Kidney capillary endothelial cell (primary cell): ENCODE measurements at places on chromosomes 4 and X.

GRCh38 chrX:103250977-103251376 is 4.0 kb downstream of the TCEAL8 start:
- no peak for DNase-seq

DNA sequence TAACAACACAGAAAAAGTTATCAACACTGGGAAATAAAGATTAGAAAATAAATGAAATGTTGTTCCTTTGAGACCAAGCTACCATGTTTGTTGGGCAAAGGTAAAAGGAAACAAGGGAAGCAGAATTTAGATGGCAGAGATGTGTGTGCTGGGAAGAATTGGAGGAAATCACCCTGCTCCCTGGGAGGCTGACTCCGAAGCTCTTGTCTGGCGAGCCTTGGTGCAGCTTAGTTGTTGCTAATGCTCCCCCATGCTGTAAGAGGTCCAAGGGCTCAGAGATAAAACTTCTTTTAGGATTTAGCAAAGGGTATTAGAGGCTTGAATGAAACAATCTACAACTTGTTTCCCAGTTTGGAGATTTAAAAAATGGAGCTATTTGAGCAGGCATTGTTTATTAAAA is 123.8 kb upstream of the DDIT4L start:
- no peak for DNase-seq

DNA sequence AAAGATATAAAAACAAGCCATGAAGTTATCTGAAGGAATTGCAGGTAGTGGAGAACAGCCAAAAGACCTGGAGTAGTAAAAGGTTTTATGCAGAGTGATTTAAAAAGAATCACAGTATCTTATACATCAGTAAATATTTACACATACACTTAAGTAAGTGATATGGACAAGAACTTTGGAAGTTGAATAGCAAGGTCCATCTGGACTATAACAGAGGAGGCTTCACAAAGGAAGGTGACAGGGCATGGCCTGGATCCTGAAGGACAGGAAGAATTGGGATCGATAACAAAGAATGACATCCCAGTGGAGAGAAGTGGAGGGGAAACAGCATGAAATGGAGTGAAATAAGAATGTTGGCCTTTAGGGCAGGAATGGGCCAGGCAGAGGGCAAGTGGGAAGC is 46.2 kb downstream of the TET2 start:
- DNase-seq: no peak

DNA sequence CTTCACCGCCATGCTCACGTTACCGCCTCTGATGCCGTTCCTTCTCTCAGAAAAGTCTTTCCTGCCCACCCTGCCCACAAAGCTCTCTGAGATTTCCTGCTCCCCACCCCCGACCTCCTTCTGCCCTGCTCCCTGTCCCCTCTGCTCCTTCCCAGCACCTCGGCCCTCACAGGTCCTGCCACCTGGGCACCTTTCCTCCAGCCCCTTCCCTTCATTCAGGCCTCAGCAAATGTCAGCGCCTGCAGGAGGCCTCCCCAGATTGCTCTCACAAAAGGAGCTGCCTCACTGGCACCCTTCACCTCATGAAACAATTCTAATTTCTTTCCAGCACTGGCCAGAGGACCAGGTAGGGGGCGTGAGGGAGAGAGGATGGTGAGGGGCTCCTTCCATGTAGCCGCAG is 33.6 kb upstream of the MXD4 start:
- DNase-seq: no peak

DNA sequence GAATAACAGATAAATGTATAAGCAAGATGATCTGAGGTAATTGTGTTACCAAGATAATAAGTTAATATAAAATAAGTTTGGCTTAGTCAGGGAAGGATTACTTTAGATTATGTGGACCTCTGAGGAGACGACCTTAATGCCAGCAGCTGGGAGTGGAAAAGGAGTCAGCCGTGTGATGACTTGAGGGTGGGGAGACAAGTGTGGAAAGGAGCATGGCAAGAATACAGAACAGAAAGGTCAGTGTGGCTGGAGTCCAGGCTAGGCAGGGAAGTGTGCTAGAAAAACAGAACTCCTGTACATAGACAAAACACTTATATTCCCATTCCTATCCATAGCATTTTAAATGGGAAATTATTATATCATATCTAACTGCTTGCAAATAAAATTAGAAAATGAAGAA is 138.8 kb downstream of the PDLIM5 start:
- no peak for DNase-seq

GRCh38 chr4:1516881-1517480 is 110.7 kb upstream of the NKX1-1 start:
- DNase-seq: no peak

GRCh38 chr4:124459941-124460310 is 252.6 kb downstream of the ANKRD50 start:
- DNase-seq: no peak

DNA sequence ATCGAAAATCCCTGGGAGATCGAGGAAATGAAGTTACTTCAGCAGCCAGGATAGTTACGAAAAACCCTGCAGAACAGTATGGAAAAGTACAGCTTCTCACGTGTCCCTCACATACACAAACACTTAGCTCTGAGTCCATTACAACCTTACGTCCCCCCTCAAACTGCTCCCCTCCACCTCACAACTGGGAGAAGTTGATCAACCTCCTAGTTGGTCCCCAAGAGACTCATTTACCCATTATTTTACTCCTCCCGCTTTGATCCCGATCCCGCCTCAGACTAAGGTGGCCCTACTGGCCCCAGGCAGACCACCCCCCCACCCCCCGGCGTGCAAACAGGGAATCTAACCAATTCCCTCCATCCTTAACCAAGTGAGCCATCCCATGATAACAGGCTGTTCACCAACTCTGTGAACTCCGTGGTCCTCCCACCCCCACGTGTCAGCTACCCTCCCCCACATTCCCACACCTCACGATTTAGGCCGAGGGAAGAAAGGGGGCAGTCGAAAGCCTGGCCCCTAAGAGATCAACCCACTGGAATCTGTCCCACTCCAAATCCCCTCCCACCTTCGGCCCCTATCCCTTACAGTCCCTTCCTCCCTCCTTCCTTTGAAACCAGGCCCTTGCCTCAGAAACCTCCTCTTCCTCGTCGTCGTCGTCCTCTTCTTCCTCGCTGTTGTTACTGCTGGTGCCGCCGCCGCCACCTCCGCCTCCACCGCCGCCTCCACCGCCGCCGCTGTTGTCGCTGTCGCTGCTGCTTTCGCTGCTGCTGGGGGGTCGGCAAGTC is 755 bp downstream of the ANKRD17 start:
- peak; percentile 30 for DNase-seq

GRCh38 chrX:109943740-109944092 is 59.2 kb upstream of the TMEM164 start:
- DNase-seq: no peak

DNA sequence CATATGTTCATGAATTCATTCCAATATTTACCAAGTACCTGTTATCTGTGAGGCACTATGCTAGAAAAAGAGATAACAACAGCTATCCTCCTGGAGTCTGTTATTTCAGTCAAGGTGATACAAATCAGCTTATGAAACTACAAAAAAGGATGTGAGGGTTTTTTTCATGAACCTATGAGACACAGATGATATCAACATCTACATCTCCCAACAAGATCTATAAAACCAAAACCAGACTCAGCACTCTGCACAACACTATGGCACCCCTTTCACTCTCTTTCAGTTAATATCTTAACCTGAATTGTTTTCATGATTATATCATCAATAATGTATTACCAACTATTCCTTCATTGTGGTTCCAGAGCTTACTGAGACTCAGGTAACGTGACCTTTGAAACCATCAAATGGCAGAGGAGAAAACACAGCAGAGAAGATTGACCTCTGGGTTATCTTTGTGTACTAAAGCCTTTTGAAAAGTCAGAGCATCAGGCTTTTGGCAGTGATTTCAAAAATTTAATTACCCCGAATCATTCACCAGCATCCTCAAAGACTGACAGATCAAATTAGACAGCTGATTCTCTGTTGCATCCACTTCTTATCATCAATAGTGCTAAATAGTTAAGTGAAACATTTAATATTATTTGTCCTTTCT is 244.6 kb upstream of the FTHL17 start:
- DNase-seq: no peak

- no peak for DNase-seq
Measured at GRCh38 chrX:55867708-55868107, 150.2 kb downstream of the RRAGB start.

DNA sequence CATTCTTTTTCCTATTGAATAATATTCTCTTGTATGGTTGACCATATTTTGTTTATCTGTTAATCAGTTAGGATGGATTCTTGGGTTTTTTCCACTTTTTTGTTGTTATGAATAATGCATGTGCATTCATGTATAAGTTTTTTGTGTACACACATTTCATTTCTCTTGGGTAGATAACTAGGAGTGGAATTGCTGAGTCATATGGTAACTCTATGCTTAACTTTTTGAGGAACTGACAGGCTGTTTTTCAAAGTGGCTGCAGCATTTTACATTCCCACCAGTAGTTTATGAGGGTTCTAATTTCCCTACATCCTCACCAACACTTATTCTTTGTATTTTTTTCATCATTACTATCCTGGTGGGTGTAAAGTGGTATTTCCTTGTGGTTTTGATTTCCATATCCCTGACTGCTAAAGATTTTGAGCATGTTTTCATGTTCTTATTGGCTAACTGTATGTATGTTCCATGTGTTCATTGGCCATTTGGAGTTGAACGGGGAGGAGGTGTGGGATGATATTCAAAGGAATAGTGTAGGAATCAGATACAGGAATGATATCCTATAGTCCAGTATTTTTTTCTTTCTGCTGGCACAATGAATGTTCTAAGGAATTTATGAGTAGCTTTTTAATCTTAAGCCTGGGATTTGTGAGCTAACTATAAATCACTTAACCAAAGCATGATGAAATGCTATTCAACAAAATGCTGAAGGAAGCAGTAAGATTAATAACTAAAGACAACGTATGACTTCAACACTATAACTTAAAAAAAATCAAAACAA is 114.3 kb downstream of the AMELX start:
- no peak for DNase-seq

DNA sequence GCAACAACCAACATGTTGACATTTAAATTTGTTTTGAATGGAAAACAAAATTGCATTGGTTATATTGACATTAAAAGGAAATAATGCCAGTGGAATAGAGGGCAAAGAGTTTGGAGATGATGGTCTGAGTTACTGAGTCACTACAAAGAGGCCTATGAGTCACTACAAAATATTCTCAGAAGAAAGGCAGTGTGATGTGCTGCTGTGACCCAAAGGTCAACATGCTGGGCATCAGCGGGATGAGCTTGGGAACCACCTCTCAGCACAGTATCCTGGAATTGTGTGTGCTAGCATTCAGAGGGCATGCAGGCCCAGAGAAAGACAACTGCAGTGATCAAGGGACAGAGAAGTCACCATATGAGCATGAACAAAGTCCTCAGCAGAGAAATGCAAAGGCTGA is 2.8 kb downstream of the CMC4 start:
- peak; percentile 32 for DNase-seq

DNA sequence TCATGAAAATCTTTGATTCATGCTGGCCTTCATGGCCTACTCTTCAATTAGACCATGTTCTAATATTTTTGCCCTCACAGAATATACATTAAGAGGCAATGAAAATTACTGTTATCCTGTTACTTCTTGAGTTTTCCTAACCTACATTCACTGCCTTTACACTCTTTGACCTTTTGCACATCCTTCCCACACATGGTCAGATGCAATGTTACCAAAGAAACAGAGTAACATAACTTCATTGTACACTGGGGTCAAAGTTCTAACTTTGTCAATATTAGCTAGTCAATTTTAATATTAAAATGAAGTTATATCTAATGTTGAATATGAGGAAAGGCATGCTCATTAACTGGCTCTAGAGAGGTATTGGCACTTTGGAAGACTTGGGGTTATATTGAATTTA is 284.8 kb downstream of the TEX13C start:
- DNase-seq: no peak

DNA sequence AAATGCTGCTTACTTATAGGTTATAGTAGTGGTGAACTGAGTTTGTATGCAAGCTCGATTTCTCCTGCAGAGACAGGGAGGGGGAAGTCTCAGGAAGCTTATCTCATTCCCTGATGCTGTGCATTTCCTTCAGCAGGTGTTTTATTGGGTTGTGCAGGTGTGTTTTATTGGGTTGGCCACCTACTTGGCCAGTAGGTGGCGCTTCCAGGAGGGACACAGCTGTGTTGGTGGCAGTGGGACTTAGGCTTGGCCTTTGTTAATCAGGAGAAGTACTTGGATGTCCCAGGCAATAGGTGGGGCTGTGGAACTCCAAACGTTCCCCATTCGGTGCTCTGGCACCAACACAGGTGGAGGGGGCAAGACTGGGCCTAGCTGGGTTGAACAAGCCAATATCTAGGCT is 196.0 kb upstream of the DCAF8L1 start:
- DNase-seq: no peak

- DNase-seq: no peak
Measured at GRCh38 chr4:38865445-38865844, 2.2 kb upstream of the FAM114A1 start.

- peak; percentile 48 for DNase-seq
Measured at GRCh38 chr4:185640811-185641675, 105.7 kb upstream of the PDLIM3 start.

DNA sequence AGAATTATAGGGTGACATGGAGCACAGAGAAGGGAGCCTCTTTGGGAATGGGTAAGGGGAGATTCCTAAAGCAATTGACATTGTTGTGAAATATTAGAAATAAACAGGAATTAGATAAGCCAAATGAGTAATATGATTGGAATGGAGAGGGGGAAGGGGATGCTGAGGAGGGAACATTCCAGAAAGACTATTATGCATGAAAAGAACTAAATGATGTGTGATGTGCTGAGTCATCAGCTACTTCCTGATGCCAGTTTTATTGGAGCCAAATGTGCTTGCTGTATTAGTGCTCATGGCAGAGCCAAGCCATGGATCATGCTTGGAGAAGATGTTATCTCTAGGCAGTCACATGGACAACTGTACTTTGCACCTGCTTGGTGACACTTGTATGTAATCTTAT is 189.0 kb upstream of the HCCS start:
- peak; percentile 73 for DNase-seq

DNA sequence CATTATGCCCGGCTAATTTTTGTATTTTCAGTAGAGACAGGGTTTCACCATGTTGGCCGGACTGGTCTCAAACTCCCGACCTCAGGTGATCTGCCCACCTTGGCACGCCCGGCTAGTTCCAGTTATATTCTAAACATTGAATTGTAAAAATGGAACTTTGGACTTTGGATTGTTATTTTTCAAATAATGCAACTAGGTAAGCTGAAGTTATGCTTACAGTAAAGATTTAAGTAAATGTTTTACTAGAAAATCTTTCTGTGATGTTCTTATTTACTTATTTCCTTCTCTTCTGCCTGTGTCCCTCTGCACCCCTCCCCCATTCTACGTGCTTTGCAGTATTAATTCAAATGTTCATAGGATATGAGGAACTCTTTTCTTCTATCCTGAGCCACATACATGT is 26.1 kb downstream of the GK start:
- DNase-seq: no peak
